ENCODE measurements at places on chromosomes 4 and X.
A peak's percentile ranks its signal among the peaks of the same experiment; 100 is the strongest.

GRCh38 chr4:102285831-102286230 is 59.5 kb downstream of the SLC39A8 start:
- DNase-seq, result no peak

DNA sequence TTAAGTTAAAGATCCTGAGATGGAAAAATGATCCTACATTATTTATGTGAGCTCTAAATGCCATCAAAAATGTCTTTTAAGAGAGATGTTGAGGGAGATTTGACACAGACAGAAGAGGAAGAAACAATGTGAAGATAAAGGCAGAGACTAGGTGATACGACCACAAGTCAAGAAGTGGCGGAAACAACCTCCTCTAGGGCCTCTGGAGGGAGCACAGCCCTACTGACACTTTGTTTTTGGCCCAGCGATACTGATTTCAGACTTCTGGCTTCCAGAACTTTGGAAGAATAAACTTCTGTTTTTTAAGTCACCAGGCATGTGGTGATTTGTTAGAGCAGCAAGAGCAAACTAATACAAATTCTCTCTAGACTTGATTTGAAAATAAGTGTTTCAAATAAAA is 1216.1 kb downstream of the FSTL5 start:
- no peak for DNase-seq

GRCh38 chr4:181085557-181085956 is 1157.6 kb upstream of the TENM3 start:
- DNase-seq, result no peak

DNA sequence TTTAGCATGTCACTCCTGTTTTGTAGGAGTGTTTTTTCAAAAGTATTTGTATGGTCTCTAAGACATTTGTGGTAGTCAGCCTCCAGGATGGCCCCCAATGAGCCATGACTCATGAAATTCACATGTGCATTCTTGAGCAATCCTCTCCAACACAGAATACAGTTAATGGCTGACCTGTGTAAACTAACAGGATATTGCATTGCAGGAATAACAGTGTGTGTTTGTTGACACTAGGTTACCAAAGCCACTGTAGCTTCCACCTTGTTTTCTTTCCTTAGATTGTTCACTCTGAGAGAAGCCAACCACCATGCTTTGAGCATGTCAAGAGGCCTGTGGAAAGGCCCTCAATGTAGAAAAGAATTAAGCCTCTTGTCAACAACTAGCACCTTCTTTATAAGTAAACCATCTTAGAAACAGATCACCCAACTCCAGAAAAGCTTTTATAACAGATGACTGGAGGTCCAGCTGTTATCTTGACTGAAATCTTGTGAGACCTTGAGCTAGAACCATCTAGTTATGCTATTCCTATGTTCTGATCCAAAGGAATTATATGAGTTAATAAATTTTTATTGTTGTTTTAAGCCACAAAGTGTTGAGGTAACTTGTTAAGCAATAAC is 28.5 kb downstream of the TBCK start:
- DNase-seq, result peak; percentile 100

DNA sequence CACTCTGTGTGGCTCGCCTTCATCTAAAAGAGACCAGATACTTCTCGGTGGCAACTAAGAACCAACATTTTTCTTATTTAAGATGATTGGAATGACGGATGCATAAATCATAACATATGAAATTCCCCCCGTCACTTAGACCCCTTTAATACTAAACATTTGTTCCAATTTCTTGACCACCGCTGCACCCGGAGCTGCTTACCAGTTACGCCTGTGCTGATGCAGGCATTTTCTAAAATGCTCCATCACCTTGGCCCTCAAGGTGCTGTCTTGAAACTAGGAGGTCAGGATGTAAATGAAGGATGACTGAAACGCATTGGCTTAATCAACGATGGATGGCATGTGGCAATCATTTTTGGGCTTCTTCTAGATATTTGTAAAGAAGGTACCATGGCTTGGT is 130.0 kb downstream of the CPZ start:
- no peak for DNase-seq

DNA sequence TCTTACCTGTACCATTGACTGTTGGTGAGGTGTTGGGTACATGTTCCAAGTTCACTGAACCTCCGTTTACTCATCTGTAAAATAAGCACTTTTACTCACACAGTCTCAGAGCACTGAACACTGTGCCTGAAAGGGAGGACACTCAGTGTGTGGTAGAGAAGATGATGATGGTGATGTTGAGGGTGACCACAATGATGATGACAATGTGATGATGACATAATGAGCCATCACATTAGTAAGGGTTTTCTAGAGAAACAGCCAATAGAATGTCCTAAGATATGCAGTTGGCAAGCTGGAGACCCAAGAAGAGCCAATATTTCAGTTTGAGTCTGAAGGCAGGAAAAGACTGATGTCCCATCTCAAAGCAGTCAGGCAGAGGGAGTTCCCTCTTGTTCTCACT is 315.4 kb upstream of the IGFBP7 start:
- DNase-seq, result peak; percentile 4

DNA sequence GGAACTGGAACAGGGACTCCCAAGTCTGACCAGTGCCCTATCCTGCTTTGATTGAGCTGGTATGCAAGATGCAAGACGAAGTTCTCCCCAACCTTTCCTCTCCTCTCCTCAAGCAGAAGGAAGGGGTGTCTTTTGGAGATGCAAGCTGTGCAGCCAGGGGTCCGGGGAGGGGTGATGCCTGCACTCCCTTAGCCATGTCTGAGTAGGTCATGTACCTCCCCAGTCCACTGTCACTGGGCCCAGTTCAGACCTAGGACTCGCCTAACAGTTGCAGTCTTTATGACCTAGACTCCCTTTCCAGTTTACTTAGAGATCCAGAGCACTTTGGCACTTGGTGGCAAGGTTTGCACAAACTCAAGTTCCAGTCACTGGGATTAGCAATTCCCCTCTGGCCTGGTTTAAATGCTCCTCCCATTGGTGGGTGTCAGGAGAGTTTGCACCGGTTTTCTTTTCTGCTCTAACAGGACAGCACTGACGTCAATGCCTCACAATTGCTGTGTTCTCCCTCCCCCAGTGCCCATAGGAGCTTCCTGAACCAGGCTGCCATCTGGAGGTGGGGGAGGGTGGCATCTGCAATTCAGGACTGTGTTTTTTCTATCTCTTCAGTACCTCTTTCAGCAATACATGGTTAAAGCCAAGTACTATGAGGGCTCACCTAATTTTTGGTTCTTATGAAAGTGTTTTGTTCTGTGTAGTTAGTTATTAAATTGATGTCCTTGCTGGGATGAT is 782.2 kb downstream of the ARAP2 start:
- DNase-seq, result no peak

GRCh38 chr4:14856062-14856933 is 146.0 kb upstream of the CPEB2 start:
- DNase-seq, result peak; percentile 100

GRCh38 chr4:67393007-67393406 is 152.3 kb downstream of the CENPC start:
- no peak for DNase-seq

DNA sequence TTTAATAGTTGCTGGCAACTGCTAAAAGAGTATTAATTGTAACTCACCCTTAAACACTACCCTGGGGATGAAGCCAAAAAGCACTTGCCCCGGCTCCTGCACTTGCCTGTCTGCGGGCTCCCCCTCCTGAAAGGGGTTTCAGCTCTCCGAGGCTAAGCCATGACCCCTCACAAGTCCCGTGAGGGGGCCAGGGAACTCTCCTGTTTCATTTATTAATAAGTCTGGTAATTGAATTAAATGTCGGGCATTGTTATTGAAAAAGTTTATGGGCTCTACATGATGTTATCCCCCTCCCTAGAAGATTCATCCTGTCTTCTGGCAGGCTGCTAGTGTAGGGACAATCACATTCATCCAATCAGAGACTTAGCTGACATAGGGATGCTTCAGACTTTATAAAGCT is 23.3 kb downstream of the GSPT2 start:
- DNase-seq, result no peak

- no peak for DNase-seq
Observed at GRCh38 chr4:142781114-142781513, 65.0 kb downstream of the INPP4B start.

DNA sequence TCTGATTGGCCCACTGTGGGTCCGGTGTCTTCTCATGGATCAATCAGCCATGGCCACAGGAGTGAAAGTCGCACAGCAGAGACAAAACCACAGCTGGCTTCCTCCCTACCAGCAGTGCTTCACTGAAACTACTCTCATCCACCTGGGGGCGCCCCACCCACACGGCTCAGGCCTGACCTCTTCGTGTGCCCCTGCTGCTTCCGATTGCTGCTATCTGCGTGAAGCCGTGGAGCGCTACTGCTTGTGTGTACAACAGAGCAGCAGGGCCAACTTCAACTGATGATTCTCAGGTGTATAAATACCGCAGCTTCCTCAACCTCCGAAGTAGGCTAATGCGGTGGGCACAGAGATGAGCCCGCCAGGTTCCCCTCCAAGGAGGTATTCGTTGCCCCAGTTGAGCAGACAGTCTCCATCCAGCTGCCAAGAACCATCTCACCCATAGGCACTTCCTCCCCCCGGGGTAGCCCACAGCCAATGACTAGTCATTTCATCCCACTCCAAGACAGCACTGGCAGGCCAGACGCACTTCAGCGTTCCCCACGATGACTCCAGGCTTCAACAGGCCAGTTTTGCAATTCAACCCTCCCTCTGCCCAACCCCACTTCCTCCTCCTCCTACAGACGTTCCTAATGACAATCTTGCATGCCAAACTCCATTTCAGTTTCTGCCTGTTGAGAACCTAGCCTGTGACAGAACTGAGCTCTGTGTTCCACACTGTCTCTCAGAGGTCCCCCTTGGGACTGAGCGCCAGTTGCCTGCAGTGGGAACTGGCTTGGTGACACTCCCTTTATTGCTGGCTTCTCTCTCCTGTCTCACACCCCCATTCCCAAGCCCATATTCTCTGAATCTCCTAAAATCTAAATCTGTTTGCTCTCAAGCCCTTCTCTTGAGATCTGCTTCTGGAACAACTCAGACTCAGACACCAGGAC is 41.3 kb upstream of the ATP6AP2 start:
- DNase-seq, result peak; percentile 46

DNA sequence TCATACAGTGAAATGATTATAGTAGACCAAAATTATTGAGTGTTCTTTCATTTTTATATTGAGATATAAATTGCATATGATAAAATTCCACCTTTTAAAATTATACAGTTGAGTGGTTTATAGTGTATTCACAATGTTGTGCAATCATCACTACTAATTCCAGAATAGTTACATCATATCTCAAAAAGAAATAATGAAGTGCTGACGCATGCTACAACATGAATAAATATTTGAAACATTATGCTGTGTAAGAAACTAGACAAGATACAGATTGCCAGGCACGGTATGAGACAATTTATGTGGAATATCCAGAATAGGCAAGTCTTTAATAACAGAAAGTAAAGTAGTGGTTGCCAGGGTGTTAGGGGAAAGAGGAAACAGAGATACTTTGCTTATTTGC is 871.7 kb downstream of the FAM133A start:
- DNase-seq, result no peak

DNA sequence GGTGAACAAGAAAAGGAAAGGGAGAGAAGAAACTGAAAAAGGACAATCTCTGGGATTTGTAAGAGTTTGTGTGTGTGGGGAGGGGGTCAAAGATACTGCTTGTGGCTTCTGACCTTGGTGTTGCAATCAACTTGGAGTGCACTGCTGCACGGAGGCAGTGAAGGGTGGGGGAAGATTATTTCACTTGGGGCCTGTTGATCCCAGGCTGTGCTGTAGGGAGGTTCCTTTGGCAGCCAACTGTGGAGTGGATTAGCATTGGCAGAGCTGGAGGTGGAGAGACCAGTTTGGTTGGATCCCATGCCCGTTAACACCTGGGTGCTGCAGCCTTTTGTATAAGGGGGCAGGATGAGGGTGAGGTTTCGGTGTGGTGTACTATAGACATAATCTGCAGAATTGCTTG is 38.2 kb downstream of the AFF1 start:
- DNase-seq, result peak; percentile 65

DNA sequence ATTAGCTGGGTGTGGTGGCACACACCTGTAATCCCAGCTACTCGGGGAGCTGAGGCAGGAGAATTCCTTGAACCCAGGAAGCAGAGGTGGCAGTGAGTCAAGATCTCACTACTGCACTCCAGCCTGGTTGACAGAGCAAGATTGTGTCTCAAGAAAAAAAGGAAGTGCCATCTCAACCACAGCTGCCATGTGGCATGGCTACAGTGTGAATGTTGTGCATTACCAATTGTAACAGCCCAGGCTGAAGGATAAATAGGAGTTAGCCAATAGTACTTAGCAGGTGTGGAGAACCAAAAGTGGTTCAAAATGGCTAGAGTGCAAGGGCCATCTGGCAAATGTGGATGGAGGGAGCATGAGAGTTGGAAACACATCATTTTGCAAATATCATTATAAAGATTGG is 28.9 kb downstream of the SLC25A5 start:
- DNase-seq, result no peak

- DNase-seq, result peak; percentile 75
Observed at GRCh38 chr4:41174444-41174843, 39.9 kb downstream of the APBB2 start.

GRCh38 chr4:171538601-171539100 is 274.6 kb upstream of the GALNTL6 start:
- DNase-seq, result no peak

DNA sequence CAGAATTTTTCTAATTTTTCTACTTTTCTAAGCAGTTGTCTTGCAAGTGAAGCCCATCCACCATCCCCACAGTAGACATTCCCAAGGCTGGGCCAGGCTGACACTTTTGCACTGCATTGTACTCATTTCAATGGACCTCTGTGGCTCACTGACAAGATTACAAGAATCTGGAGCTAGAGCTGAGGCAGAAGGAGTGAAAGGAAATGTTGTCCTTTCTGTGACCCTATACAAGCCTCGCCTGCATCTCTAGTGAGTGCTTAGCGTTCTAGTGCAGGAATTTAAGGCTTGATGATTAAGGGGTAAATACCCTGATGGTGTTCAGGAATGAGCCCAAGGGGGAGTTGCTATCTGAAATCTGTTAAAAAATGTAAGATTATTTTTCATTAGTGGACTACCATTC is 6.3 kb downstream of the MAGED1 start:
- DNase-seq, result no peak

DNA sequence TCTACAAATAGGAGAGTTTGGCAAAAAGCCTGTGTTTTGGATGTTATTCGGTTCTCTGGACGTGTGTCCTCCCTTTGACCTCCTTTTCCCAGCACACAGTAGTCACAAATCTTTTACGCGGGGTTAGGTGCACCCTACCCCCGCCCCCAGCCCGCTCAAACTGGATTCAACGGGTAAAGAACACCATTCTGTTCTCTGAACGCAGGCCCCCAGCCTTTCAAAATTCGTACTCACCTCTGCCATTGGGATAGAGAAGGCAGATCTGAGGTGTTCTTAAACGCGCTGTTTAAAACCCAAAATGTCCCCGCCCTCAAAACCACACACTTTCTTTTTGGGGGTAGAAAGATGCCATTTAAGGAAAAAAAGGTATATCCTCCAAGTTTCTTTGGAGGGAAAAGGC is 2.7 kb downstream of the LEF1 start:
- DNase-seq, result no peak

DNA sequence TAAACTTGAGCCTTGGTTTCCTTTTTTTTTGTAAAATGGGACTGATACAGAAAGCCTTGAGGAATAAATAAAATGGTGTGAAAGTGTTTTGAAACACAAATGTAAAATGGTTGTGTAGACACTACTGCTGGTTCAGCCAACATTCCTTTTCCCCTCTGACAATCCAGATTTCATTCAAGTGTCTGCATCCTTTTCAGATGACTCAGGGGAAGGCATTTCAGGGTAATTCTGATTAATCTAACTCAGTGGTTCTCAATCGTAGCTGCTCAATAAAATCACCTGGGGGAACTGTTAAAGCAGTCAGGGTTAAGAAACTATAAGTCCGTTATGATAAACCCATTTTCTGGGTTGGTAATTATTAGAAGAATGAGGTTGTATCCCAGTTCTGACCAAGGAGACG is 4.6 kb downstream of the ARHGAP10 start:
- peak; percentile 92 for DNase-seq

- DNase-seq, result no peak
Observed at GRCh38 chr4:185654965-185655554, 119.8 kb upstream of the PDLIM3 start.

Data from renal cortical epithelial cell (primary cell).